ENCODE measurements at places on chromosomes 13 and 19. TPM values are rescaled to one million over a fixed set of nuclear protein-coding genes. Genes with fewer than 3 reads are reported as not detected.

RNASEH2A gene
- 54.5 TPM for total RNA-seq

DNA sequence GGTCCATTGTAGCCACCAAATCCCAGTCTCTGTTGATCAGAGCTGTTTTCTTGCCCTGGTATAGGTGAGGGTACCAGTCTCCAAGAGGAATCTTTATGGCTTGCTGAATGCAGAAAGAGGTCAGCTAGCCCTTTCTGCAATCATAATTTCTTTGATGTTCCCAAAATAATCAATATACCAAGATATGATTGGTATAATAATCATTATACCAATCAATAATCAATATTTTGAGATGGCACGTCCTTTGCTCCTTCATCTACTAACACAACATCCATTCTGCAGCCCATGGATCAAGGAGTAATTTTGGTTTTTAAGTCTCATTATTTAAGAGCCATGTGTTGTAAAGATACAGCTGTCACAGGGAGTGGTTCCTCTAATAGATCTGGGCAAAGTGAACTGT is 31.5 kb upstream of the CHST8 start:
- H3K27me3 ChIP-seq: 0 out of 2 replicates have a peak, but pooled peaks cover 2% of the 10 kb centered on the region
- no peaks in the 10 kb centered on the region for H3K36me3 ChIP-seq
- H3K4me3 ChIP-seq: no peak overlapping the region
- no peak overlapping the region for H3K27ac ChIP-seq
- DNase-seq: no peak

VWA8 gene
- total RNA-seq: 22.6 TPM

CRLF1 gene
- total RNA-seq: 43.0 TPM

GRCh38 chr13:64909184-64909583 is 2321.0 kb downstream of the PCDH9 start:
- H3K36me3 ChIP-seq: no peaks in the 10 kb centered on the region
- H3K4me1 ChIP-seq: no peaks in the 10 kb centered on the region
- no peak overlapping the region for H3K27ac ChIP-seq
- no peaks in the 10 kb centered on the region for H3K27me3 ChIP-seq

- no peak overlapping the region for H3K27ac ChIP-seq
- H3K4me1 ChIP-seq: peaks cover 9% of the 10 kb centered on the region
- H3K27me3 ChIP-seq: peaks cover 66% of the 10 kb centered on the region
- no peak overlapping the region for H3K4me3 ChIP-seq
Measured at GRCh38 chr13:29428310-29429181, 166.9 kb downstream of the SLC7A1 start.

GRCh38 chr19:3124630-3125029 is 11.2 kb upstream of the GNA15 start:
- DNase-seq: no peak
- no peak overlapping the region for H3K27ac ChIP-seq
- no peaks in the 10 kb centered on the region for H3K27me3 ChIP-seq
- H3K4me3 ChIP-seq: no peak overlapping the region
- H3K4me1 ChIP-seq: peaks cover 7% of the 10 kb centered on the region

KLK12 gene
- total RNA-seq: not detected

Data from HCT116 (cell line).